Articular chondrocyte of knee joint (primary cell): ENCODE measurements at places on chromosomes 1 and 21. TPM values are rescaled to one million over a fixed set of nuclear protein-coding genes. Genes with fewer than 3 reads are reported as not detected.

Gene AVPR1B
- total RNA-seq = not detected in 2 replicates

Gene RAB3B
- total RNA-seq = 7.2 and 7.9 TPM in 2 replicates

Gene RGS8
- total RNA-seq = 0.78 and 1.5 TPM in 2 replicates

Gene ARHGEF16
- total RNA-seq = 0.11 and 0.13 TPM in 2 replicates

Gene CYP2J2
- total RNA-seq = 0.26 and 0.54 TPM in 2 replicates

Gene LRRIQ3
- total RNA-seq = 0.39 and 1.5 TPM in 2 replicates

Gene TLR5
- total RNA-seq = 1.2 and 2.2 TPM in 2 replicates

Gene ASAP3
- total RNA-seq = 127 and 150 TPM in 2 replicates

Gene USH2A
- total RNA-seq = under 0.01 TPM in 2 replicates

Gene EVI5
- total RNA-seq = 24.0 and 27.3 TPM in 2 replicates

Gene SPRR2B
- not detected in 2 replicates for total RNA-seq
